ENCODE measurements at places on chromosomes 7 and 10. TPM values are rescaled to one million over a fixed set of nuclear protein-coding genes. Genes with fewer than 3 reads are reported as not detected.

The LAMB1 gene
- total RNA-seq: not detected

The INTS15 gene
- 47.3 TPM for total RNA-seq

The PNLIPRP2 gene
- total RNA-seq: not detected

DNA sequence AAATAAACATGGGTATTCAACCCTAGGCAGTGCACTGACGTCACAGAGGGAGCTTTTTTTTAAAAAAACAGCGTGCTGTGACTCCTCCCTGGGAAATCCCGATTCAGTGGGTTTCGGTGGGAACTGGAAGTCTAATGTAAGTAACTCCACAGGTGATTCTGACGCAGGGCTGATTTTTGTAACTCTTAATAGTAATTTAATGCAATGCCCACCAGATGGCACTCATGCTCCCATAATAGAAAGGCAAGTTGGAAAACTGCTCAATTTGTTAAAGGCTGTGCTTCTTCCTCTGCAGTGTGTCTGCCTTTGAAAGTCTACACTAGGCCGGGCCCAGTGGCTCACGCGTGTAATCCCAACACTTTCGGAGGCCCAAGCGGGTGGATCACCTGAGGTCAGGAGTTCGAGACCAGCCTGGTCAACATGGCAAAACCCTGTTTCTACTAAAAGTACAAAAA is 10.9 kb upstream of the RSU1 start:
- DNase-seq: peak; percentile 47

- DNase-seq: no peak
These were observed 122.3 kb downstream of the NRP1 start for GRCh38 chr10:33212061-33212748.

GRCh38 chr10:100901051-100901450 is 11.7 kb upstream of the SLF2 start:
- DNase-seq: no peak

Measured in activated naive CD8-positive, alpha-beta T cell treated with anti-CD3 and anti-CD28 coated beads, Interleukin-2, amount 10 ng/mL, durations not matched to agents 7 days and 5 days (primary cell).